Activated CD8-positive, alpha-beta memory T cell treated with anti-CD3 and anti-CD28 coated beads for 1 hour (primary cell): ENCODE measurements at places on chromosomes 5 and 9.

- no peak for DNase-seq
These were observed 120.7 kb upstream of the SLIT3 start for GRCh38 chr5:169421677-169422076.

GRCh38 chr9:88041447-88041846 is 67.1 kb upstream of the CDK20 start:
- DNase-seq, result no peak

DNA sequence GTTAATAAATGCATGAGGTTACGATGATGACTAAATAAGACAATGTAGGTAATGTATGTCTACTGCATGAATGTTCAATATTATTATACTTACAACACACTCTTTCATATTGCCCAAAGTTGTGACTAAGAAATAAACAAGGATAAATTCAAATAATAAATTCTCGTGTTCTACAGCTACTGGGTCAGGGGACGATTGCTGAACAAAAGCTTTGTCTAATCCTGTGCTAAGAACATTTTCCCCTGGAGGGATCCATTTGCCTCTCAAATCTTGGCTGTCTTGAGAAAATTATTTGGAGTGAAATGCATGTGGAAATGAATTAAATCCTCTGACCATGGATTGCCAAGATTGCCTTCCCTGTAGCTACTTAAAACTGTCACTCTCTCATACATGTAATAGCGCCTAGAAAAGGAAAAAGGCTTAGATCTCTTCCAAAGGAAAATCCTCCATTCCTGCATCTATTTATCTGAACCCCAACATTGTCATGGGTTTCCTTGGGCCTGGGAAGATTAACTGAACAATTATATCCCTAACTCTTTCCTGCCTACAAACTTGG is 893.8 kb upstream of the ACO1 start:
- no peak for DNase-seq

- no peak for DNase-seq
These were observed 75.7 kb upstream of the FBXW11 start for GRCh38 chr5:172082180-172082579.

GRCh38 chr5:150751096-150751891 is 7.5 kb downstream of the DCTN4 start:
- DNase-seq, result no peak

DNA sequence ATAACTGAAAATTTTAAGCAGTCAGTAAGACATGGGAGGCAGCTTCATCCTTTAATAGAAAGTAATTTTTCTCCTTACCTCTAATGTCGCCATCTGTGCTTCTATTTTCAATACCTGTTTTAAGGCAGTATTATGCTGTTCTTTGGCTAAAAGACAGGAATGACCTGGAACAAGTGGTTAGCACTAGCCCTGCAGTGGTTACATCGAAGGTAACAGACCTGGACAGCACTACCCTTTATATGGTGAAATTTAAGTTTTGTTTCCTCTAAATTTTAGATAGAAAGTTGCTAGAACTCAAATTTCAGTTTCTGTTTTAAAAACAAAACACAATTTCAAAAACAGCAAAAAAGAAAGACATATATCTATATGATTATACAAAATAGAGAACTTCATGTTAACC is 534.1 kb upstream of the CDH6 start:
- no peak for DNase-seq

DNA sequence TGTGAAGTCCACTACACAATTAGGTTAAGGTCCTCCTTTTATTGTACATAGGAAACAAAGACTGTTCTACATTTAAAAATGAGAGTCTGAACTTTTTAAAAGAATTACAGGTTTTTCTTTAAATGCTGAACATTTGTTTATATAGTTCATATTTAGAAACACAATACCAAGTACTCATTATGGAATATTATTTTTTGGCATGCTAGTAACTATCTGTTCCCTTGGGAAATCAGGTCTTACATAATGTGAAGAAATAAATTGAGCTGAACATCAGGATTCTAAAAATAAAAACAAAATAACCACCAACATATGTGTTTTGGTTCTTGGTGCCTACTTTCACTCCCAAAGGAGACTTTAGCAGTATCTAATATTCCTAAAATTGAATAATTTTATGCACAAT is 230.5 kb upstream of the IZUMO3 start:
- no peak for DNase-seq
